NCI-H1436 (cell line): ENCODE measurements at places on chromosomes 6 and 20.

DNA sequence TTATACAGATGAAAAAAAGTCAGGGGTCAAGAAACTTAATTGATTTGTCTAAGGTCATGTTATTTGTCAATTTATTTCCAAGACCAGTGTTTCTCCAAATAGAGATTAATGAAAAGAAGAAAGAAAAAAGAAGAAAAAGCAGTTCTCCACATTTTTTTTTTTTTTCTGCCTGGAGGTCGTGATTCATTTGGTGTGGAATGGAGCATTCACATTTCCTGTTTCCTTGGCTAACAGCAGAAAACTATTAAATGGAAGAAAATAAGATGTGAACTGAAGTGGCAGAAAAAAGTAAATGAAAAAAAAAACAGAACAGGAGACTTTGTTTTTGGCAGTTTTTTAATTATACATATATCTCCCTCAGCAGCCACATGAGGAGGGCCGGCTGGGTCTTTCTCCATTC is 470.8 kb upstream of the ZNF337 start:
- DNase-seq: no peak

- no peak for DNase-seq
Observed at GRCh38 chr6:114713690-114714089, 370.9 kb upstream of the HS3ST5 start.

GRCh38 chr6:164135511-164136132 is 721.1 kb downstream of the QKI start:
- DNase-seq: no peak

DNA sequence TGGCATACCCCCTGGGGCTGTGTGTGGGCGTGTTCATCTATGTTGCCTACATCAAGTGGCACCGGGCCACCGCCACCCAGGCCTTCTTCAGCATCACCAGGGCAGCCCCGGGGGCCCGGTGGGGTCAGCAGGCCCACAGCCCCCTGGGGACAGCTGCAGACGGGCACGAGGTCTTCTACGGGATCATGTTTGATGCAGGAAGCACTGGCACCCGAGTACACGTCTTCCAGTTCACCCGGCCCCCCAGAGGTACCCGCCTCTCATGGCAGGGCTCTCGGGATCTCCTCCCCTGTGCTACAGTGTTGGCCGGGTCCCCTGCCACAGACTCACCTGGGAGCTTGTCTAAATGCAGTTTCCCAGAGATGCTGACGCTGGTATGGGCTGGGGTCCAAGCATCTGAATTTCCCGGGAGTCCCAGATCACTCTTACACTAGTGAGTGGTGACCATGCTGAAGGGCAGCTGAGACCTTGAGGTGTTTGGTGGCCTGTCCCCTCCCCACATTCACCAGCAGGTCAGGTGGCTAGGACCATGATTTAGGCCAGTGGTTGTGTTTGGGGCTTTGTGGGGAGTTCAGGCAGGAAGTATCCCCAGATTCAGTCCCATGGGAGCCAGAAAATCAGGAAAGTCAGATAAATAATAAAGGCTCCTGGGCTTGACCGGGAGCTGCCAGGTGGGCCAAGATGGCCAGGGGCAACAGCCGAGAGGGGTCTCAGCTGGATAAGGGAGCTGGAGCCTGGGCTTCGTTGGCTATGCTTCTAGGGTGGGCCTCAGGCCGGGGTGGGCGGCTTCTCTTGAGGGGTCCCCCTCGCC is 11.8 kb downstream of the ENTPD6 start:
- DNase-seq: no peak

GRCh38 chr6:14681699-14682487 is 564.0 kb upstream of the JARID2 start:
- no peak for DNase-seq

DNA sequence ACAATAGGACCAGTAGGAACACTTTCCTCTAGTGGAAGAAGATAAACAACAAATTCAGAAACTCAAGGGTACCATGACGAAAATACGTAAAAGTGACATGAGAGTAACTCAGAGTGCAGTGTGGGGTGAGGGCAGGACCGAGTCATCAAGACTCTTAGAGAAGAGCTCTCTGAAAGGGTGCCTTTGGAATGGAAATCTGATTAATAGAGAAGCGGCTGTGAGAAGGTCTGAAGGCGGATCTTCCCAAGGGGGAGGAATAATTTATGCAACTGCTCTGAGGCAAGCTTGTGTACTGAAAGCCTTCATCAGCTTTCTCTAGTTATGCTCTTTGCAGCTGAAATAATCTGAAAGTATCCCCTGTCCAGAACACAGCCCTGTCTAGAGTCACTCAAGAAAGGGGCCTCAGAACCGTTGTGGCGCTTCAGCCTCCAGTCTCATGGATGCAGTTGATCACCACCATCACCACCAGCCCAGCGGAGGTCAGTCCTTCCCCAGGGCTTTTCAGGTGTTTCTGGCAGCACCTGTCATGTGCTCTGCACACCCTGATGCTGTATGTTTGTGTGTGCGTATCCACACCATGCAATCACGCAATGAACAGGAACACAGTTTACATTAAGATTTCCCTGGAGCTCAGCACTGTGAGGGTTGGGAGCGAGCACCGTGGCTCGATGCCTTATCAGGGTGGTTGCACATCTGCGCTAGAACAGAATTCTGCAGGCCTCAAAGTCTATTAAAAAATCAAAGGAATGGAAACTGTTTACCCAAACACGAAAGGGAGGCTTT is 396.5 kb downstream of the SMOC2 start:
- DNase-seq: no peak

DNA sequence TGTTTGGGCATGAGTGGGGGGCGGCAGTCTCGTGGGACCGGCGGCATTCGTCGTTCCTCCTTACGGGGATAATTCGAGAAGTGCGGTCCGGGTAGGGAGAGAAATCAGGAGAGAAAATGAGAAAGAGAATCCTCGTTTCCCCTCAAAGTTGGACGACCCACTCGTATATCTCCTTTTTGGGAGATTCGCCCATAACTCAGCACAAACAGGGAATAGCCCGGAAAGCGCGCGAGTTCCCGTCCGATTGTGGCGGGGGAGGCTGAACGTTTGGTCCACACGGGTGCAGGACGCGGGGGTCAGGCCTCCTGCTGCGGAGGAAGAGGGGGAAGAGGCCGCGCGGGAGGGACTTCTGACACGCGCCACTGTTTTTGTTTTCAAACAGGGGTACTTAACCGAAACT is 42.4 kb downstream of the POPDC3 start:
- DNase-seq: no peak

GRCh38 chr20:11080010-11080409 is 406.2 kb upstream of the JAG1 start:
- no peak for DNase-seq

GRCh38 chr20:12049125-12049524 is 131.4 kb downstream of the BTBD3 start:
- DNase-seq: no peak

- DNase-seq: no peak
Observed at GRCh38 chr6:33273924-33274902, 2.3 kb downstream of the RPS18 start.

DNA sequence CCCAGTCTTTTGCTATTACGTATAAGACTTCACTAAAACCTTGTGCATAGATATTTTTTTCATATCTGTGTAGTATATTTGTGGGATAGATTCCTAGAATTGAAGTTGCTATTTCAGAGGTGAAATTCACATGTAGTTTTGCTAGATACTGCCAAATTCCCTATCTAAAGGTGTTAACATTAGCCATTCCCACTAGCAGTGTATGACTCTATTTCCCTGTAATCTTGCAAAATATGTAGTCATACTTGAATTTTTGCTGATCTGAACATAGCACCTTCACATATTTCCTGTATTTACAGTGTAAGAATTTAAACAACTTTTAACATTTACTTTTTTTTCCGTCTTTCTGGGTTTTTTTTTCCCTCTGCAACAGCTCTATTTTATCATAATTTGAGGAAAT is 24.9 kb downstream of the SENP6 start:
- no peak for DNase-seq

GRCh38 chr6:157455731-157456523 is 74.9 kb downstream of the ZDHHC14 start:
- DNase-seq: no peak
